Cerebellum (tissue), 4 donors: ENCODE measurements at places on chromosomes 12 and 14. TPM values are rescaled to one million over a fixed set of nuclear protein-coding genes. Genes with fewer than 3 reads are reported as not detected.

Gene MSI1
- 16.4 TPM for total RNA-seq

DNA sequence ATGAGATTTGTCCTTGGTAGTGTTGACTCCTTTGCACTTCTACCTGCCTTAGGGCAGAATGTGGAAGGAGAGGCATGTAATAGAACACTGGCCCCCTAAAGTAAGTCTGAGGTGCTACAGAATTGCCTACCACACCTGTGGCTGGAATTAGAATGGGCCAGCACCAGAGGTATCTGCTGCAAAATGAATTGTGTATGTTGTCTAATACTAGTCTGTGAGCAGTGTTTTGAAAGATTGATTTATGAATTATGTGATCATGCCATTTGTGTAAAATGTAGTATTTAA lies 5.7 kb upstream of the STYX start:
- DNase-seq: no peak

DNA sequence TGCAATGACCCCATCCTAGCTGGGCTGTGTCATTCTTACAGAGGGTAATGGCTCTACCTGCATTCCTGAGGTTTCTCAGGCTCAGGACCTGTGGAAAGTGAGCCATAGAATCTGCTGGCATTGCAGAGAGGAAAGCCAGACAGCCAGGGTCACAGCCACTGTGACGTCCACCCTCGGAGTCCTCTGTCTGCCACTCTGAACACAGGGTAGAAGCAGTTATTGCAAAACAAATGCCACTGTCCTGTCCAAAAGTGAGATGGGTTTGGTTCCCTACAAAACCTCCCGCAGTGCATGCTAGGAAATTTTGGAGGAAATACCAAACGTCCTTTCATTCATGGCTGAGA lies 37.8 kb downstream of the TNFAIP2 start:
- no peak for DNase-seq

Gene GUCY2C
- total RNA-seq: 0.09 TPM

GRCh38 chr14:53390008-53390407 lies 236.9 kb upstream of the DDHD1 start:
- no peak for DNase-seq
